Astrocyte (in vitro differentiated cells and primary cell): ENCODE measurements at places on chromosomes 5 and 9.

- no peak for DNase-seq
Observed at GRCh38 chr9:33498387-33498786, 24.7 kb upstream of the NOL6 start.

GRCh38 chr9:112774006-112774996, 23.7 kb downstream of the SNX30 start:
- DNase-seq = peak; percentile 65

- DNase-seq = no peak
Observed at GRCh38 chr9:15299374-15299939, 7.6 kb downstream of the TTC39B start.

DNA sequence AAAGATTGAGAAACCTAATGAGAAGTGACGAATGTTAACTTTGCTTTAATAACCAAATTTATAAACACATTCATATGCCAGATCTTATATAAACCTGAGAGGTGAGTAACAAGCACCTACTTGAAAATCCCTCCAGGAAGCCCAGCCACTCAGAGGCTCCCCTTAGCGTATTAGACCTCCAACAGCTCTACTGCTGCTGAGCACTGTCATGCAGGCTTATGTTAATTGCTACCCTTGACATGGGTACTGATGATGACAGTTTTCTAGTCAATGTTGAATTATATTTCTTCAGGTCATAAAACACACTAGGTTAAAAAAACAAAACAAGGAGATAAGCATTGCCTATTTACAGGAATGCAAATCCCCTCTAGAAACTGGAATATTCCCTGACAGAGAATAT, 161.2 kb downstream of the MPDZ start:
- no peak for DNase-seq

DNA sequence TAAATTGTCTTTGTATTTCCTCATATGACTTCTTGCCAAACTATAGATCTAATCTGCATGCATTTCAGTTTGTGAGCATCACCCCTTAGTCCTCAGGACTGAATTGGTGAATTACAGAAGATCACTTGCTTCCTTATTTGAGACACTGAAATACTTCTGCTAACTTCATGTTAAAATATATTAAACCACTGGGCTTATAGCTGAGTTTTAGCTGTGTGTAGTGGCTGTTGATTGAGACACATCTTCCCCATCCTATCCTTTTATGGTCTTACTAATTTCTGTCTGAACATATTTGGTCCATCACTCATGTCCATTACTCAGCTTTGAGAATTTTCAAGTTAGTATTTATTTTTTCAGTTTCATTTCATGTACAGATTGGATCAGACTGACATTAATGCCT, 295.9 kb downstream of the PSAT1 start:
- DNase-seq = peak; percentile 75

DNA sequence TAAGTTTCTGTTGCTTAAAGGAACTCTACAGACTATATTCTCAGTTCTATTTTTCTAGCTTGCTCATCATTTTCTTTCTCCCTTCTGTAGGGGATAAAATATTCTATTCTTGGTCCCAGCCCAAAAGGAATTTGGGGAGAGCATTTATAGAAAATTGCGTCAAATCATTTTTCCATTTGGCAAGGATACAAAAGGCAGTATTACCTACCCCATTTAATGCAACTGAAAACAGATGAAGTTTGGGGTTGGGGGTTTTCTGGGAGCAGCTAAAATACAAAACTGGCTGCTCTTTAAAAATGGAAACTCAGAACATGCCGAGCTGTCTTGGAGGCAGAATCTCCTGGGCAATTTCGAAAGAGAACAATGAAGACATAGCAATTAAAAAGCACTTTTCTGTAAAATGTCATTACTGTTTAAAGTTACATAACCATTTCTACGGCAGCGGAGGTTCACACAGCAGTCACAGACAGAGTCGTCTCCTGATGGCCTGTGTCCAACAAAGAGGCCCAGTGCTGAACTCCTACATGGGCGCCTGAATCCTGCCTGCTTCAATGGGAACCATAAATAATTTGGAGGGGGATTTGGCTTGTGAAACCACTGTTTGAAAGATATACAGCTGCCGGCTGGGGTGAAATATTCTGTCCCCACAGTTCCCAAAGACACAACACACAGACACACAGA, 152.4 kb downstream of the BRINP1 start:
- no peak for DNase-seq

- no peak for DNase-seq
Observed at GRCh38 chr9:96524045-96524444, 74.1 kb downstream of the HABP4 start.

GRCh38 chr5:128973244-128973643, 8.0 kb downstream of the SLC27A6 start:
- no peak for DNase-seq

- DNase-seq = peak; percentile 85
Observed at GRCh38 chr5:179623906-179624741, 653 bp upstream of the HNRNPH1 start.

- DNase-seq = no peak
Observed at GRCh38 chr5:33482335-33482734, 41.6 kb downstream of the TARS1 start.

GRCh38 chr5:147887930-147888329, 9.4 kb downstream of the SCGB3A2 start:
- DNase-seq = peak; percentile 36

- DNase-seq = no peak
Observed at GRCh38 chr5:135306557-135306956, 92.5 kb downstream of the MACROH2A1 start.

- DNase-seq = peak; percentile 35
Observed at GRCh38 chr5:126676195-126676624, 75.5 kb downstream of the PHAX start.

DNA sequence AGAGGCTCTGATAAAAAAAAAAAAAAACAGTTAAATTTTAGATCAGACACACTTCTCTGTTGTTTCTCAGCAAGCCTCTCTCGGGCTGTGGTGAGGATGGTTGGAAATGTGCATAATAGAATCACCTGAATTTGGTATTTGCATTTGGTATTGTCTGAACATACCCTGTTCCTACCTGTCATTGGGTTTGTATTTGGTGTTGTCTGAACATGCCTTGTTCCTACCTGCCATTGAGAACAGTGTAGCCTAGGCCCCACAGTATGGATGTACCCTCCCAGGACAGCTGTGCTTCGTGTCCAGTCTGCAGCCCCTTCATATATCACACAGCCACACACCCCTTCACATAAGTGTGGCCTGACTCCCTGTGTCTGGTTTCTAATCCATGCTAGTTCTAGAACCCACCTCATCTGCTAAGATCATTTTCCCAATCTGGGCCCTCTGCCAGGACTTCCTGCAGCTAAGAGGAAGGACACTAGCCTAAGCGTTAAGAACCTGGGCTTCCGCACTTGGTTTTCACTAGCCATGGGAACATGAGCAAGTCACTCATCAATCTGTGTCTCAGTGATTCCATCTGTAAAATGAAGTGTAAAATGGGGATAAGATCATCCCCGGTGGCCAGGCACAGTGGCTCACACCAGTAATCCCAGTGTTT, 49.2 kb downstream of the ITGA2 start:
- DNase-seq = no peak

DNA sequence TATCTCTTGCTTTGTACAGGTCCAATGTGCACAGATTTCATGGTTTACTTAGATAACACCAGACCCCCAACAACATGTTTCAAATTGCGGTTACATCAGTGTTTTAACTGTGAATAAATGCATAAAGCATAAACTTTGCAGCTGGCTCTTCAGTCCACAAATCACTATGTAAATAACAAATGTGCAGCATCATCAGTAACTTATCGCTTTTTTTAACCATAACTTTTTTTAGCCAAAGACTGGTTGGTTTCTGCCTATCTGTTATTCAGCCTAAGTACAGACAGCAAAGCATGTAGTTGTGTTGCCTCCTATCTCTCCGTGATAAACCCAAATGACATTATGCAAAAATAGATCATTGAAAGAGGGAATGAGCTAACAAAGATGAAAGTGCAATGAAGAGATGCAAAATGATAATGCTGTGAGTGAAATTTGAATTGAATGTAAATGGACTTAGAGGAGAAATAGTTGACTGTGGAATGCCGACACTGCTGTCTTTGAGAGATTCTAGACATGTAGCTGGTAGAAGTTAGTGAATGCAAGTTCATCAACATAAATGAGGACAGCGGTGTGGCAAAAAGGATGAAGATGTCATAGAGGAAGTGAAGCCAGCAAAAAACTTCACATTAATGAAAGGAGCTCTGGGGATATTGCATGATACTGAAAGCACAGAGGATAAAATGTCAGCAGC, 108.8 kb downstream of the PDE8B start:
- DNase-seq = no peak

DNA sequence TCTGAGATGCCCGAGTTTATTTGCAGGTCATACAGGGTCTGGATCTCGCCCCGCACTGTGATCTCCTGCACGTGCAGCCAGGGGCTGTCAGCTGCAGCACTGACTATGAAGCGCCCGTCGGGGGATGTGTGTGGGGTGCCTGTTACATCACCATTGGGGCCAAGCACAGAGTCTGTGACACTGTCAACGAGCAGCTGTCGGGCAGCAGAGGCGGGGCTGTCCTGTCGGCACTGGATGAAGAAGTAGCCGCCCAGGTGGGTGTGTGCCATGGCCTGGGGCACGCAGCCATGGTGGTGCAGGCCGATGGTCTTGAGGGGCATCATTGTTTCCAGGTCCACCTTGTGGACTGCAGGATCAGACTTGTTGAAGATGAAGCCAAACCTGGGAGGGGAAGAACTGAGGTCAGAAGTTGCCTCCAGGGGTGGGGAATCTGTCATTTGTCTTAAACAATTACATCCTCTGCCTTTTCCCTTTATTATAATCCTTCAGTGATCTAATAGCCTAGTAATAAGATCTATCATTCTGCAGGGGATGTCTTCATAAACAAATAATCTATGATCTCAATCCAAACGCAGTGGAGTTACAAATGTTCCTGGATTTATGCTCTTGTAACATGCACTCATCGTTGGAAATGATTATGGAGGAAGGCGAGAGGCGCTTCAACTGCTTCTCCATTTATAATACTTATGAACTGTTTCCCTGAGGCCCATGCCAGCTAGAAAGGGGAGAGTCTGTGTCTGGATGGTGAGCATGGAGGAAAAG, 147.8 kb downstream of the HSPA4 start:
- DNase-seq = no peak

DNA sequence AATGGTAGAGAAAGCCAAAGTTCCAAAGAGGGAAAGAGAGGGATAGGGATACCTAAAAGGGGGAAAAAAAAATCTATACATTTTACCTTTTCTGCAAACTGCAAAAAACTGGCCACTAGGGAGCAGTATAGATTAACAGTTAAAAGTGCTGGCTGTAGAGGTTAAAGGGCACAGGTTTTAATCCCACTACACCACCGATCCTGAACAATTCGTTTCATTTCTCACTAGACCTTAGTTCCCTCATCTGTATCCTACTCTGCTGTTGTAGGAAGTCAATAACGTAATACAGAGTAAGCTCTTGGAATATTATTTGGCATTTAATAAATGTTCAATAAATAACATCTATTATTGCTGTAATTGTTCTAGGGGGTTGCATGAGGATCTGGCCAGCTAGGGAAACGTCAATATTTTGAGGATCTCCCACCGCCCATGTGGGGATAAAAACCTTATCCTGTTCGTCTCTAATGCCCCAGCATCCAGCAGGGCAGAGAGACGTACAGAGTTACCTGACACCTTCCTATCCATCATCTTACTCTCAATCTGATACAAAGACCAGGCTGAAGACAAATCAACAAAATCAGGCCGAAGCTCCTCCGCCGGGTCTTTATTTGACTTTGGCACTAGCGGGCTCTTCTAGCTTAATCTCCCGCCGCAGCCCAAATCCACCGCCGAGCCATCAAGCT, 757 bp downstream of the CDC26 start:
- DNase-seq = peak; percentile 33

- DNase-seq = no peak
Observed at GRCh38 chr5:28737682-28738081, 1699.3 kb upstream of the CDH9 start.

GRCh38 chr9:72306761-72307160, 58.2 kb downstream of the ZFAND5 start:
- no peak for DNase-seq

GRCh38 chr5:143564417-143564816, 160.9 kb upstream of the NR3C1 start:
- DNase-seq = no peak

- DNase-seq = no peak
Observed at GRCh38 chr5:133460172-133460758, 152.1 kb downstream of the FSTL4 start.

- no peak for DNase-seq
Observed at GRCh38 chr9:127207734-127208410, 56.7 kb upstream of the GARNL3 start.

GRCh38 chr9:136994888-136995230, 1.5 kb downstream of the CLIC3 start:
- no peak for DNase-seq

DNA sequence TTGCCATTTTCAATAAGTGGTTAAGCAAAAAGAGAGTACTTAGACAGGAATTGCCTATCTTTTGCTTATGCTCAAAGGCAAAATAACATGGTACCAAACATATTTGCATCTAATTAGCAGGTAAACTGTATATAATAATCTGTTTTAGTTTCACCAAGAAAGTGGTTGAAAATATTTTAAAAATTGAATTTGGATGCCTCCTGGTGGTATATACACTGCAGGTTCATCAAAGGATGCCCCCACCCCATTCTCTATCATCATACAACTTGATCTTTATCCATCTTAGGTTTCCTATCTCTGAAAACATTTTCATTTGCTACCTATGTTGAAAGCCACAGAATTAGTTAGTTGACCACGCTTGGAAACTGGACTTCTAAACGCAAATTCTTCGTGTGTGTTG, 47.0 kb upstream of the MROH2B start:
- DNase-seq = no peak

- no peak for DNase-seq
Observed at GRCh38 chr5:175680463-175680862, 22.6 kb downstream of the HRH2 start.

- no peak for DNase-seq
Observed at GRCh38 chr5:34651791-34652190, 4.3 kb upstream of the RAI14 start.

DNA sequence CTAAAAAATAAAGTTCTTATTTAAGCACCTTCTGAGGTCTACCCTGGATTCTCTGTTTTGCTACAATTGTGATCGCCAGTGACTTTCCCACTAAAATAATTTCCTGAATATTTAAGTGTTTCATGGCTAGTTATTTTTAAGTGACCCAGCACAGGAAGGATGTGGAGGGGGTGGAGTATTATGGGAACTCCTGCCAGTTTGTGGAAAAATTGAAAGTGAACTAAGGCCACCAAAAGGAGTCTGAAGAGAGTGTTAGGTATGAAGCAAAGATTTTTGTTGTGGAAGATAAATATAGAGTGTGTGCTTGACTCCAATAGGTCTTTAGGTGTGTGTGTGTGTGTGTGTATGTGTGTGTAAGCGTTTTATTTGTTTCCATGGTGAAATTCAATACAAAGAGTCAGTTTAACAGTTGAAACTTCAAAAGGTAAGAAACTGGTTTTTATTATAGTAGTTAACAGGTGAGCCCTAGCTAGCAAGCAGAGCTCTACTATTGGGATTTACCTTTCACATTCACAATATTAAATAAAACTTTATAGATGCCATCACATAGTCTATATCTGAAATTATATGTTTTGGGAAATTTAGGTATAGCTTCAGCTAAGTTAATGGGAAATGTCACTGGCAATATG, 25.6 kb downstream of the RASGRF2 start:
- no peak for DNase-seq

GRCh38 chr5:10631316-10631996, 67.6 kb downstream of the ANKRD33B start:
- DNase-seq = no peak
